Stimulated activated CD4-positive, alpha-beta T cell treated with anti-CD3 and anti-CD28 coated beads, TNF-alpha, amount 100 ng/mL, for 4 hours (primary cell): ENCODE measurements at places on chromosomes 2 and 18.

- DNase-seq, result no peak
Measured at GRCh38 chr2:34529965-34530364, 930.9 kb upstream of the FAM98A start.

GRCh38 chr2:10717628-10718027, 3.8 kb upstream of the ATP6V1C2 start:
- no peak for DNase-seq

DNA sequence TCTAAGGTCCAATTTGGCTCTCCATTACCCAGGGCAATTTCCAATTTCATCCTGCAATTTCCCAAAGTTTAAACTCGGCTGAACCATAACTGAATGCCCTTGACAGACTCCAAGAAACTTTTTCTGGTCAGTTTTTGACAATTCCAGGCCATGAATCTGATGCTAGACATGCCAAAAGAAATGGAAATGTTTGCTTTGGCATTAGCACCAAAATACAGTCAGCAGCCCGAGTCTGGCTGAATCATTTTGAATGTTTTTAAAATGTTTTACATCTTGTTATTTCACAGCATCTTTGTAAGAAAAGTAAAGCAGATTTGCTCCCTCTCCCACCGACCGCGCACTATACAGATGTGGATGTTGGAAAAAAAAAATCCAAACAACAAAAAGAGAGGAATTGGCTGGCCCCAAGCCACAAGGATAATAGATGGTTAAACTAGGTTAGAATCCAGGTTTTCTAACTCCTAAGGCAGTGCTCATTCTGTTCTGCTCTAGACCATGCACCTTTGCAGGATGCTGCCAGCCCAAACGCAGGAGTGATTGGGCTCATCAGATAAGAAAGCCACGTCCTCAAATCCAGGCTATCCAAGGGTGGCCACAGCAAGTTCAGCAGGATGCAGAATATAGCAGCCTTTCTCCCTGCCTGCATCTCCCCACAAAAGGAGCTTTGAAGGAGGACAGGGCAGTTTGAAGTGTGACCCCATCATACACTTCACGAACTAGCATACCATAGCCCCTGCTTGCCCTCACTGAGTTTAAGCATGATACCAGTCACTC, 167.5 kb downstream of the ALK start:
- DNase-seq, result no peak

GRCh38 chr2:166341426-166341825, 34.3 kb downstream of the SCN9A start:
- DNase-seq, result no peak

DNA sequence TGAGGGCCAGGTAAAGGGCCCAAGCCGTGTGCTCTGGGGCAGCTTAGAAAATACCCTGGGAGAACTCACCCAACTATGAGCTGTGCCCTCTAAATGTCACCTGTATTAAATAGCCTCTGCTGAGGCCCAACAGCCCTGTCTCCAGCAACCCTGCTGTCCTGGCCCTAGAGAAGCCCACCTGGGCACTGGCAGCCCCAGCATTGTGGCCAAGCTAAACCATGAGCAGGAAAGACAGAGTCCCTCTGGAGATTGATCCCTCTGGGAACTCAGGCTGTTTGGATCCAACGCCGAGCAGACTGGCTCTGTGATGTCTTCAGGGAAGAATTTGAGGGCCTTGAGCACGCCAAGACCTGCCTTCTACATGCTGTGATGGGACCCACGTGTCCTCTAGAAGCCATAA, 126.5 kb downstream of the TTC32 start:
- no peak for DNase-seq

DNA sequence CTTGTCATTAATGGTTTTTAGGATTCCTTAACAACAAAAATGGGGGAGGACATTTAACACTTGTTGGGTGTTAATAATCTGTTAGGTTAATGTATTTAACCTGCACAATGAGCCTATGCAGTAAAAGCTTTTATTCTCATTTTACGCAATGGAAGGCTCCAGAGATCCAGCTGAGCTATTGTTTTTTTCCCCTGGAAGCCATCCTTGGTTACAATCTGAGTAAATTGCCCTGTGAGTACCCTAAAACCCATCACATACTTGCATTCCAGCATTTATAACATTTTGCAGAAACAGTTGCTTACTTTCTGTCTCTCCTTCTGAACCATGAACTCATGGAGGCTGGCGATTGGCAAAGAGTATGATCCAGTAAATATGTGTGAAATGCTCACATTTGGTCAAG, 30.2 kb upstream of the DOCK10 start:
- no peak for DNase-seq

- DNase-seq, result no peak
Measured at GRCh38 chr2:236036045-236036444, 132.1 kb downstream of the GBX2 start.

- DNase-seq, result no peak
Measured at GRCh38 chr2:133849341-133849740, 281.1 kb upstream of the NCKAP5 start.

- DNase-seq, result no peak
Measured at GRCh38 chr2:66915237-66915636, 480.3 kb downstream of the MEIS1 start.

DNA sequence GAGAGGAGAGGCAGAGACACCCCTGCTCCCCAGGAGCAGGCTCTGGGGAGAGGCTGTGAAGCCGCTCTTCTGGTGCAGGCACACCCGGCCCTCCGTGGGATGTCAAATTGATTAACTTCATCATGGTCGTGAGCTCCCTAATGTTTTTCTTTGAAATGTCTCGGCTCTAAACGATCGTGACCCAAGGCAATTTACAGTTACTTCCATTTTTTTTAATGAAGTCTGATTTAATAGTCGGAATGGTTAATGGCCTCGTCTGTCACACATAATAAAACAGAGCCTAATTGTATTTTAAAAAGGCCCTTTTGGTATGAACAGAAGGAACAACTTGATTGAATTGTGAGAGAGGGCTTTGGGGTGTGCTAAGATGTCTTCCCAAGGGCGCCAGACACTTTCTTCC, 130.2 kb downstream of the SMAD2 start:
- no peak for DNase-seq

- no peak for DNase-seq
Measured at GRCh38 chr2:242065426-242065825, 195.9 kb downstream of the RTP5 start.
